ENCODE measurements at places on chromosomes 1 and 21.

DNA sequence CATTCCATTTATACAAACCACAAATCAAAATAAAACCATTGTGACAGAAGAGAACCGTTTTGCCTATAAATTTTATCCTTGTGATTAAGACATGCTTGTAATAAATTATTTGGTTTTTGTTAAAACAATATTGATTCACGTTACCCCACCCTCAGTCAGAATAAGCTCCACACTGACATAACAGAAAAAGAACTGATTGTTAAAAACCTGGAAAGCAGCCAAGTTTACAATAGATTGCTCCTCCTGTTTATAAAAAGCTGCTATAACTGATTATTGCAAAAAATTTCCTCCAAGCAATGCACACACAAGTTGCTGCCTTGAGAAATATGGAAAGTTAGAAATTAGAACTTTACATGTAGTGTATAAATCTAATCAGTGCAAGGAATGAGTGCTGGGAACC lies 263.5 kb downstream of the SETD4 start:
- DNase-seq = no peak

DNA sequence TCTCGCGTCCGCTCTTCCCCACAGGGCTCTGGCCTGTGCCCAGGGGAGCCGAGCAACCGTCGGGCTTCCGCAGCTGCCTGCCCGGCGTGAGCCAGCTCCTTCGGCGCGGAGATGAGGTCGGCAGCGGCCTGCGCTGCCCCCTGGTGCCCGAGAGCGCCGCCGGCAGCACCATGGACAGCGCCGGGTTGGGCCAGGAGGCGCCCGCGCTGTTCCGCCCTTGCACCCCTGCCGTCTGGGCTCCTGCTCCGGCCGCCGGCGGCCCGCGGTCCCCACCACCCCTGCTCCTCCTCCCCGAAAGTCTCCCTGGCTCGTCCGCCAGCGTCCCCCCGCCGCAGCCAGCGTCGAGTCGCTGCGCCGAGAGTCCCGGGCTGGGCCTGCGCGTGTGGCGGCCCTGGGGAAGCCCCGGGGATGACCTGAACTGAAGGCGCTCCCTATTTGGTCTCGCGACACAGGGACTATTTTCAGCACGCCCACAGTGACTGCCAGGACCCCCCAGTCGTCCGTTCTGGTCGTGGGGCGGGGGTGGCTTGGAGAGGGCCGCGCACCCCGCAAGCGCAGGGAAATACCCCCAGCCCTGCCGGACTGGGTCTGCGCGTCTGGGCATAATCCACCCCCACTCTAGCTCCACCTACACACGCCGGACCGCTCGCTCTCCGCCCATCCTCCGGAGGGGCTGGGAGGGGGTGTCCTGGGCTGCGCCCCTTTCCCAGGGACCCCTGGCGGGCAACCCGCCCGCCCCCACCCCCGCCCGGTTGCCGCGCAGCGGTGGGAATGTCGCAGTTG lies 1.3 kb downstream of the HES3 start:
- DNase-seq = no peak

DNA sequence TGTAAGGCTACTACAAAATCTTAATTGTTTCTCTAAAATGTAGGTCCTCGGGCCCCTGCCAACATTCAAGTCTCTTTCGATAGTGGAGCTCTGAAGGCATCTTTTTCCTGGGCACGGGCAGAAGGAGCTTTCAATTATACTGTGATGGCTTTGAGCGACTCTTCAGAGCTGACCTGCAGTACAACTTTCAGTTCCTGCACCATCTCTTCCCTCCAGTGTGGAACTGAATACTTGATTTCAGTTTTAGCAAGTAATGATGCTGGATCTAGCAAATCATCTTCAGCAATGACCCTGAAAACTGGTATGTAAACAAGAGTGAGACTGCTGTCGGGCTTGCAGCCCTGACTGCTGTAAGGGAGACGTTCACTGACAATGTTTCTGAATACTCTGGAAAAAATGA lies 9.6 kb downstream of the FNDC7 start:
- DNase-seq = no peak

DNA sequence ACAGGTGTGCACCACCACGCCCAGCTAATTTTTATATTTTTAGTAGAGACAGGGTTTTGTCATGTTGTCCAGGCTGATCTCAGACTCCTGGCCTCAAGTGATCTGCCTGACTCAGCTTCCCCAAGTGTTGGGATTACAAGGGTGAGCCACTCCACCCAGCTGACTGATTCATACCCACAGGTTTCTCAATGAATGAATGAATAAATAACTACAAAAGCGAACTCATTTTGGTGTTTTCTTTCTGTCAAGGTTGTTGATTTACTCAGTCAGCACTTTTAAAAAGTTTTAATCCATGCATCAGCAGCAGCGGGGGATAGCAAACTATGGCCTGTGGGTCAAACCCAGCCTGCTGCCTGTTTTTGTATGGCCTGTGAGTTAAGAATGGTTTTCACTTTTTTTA lies 217.5 kb downstream of the FAF1 start:
- no peak for DNase-seq

- DNase-seq = no peak
Observed at GRCh38 chr21:42286416-42286815, 28.8 kb downstream of the TFF3 start.

DNA sequence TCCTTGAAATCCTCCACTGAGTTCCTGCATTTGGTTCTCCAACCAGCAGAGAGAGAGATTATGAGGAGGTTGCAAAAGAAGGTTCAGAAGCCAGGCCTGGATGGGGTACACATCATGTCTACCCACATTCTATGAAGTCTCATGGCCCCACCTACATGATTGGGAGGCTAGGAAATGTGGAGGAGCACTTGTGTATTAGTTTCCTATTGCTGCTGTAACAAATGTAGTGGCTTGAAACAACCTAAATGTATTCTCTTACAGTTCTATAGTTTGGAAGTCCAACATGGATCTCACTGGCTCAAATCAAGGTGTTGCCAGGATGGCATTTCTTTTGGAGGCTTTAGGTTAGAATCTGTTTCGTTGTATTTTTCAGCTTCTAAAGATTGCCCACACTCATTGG lies 134.2 kb upstream of the ZNF648 start:
- DNase-seq = no peak

DNA sequence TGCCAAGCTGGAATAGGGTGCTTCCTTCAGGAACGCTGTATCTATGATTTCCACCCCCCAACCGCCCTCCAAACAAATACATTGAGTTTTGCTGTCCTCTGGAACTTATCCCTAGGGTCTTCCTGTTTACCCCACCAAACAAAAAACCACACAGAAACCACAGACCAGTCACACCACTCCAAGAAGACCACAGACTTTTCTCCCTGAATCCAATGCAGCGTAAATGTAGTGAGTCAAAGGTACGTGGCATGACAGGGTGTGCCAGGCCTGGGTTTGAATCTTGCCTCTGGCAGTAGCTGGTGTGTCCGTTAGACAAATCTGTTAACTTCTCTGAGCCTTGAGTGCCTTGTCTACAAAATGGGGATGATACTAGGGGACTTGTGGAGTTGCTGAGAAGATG lies 27.8 kb downstream of the ASAP3 start:
- DNase-seq = no peak

DNA sequence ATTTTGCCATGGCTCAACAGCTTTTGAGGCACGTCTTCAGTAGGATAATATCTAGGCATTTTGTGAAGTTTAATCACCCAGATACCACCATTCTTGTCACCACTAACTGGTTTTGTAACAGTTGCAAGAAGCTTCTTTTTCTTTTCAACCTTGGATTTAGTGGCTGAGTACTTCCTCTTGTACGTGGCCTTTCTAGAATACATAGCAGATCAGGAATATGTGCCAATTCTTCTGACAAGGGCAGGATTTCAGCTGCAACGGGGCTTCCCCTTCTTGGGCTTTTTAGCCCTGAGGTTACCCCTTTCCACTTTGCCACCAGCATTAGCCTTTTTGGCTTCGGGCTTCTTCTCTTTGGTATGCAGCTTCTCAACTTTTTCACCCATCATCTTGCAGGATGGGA lies 79.3 kb upstream of the WARS2 start:
- DNase-seq = no peak

GRCh38 chr1:62746086-62746808 lies 37.7 kb upstream of the ATG4C start:
- peak; percentile 9 for DNase-seq

DNA sequence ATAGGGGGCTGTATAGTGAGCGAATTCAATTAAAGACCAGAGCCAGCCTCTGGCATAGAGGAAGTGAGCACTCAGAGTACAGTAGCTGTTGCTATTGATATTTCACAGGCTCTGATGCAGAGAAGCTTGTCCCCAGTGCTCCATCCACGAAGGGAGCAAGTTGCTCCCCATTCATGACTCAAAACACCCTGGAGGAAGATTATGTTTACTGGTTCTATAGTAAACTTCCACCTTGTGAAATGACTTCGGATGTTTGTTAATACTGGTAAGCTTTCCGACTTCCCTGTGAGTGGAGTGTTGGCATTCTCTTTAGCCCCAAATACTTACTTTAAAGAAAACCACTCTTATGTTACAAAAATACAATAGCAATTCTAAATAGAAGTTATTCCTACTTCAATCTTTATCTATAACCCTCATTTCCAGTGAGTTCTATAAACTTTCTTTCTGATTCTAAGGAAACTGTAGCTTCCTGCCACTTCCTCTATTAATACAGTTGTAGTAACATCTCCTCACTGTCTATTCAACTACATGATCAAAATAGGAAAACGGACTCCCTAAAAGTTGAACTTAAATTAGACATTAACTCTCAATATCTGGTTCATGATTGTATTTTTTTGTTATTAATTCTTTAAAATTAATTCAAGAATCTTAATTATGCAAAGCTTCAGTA lies 46.4 kb downstream of the ZNF281 start:
- no peak for DNase-seq

- no peak for DNase-seq
Observed at GRCh38 chr1:58782178-58783089, 1.4 kb downstream of the JUN start.

- DNase-seq = no peak
Observed at GRCh38 chr1:150477320-150477719, 9.9 kb upstream of the TARS2 start.

DNA sequence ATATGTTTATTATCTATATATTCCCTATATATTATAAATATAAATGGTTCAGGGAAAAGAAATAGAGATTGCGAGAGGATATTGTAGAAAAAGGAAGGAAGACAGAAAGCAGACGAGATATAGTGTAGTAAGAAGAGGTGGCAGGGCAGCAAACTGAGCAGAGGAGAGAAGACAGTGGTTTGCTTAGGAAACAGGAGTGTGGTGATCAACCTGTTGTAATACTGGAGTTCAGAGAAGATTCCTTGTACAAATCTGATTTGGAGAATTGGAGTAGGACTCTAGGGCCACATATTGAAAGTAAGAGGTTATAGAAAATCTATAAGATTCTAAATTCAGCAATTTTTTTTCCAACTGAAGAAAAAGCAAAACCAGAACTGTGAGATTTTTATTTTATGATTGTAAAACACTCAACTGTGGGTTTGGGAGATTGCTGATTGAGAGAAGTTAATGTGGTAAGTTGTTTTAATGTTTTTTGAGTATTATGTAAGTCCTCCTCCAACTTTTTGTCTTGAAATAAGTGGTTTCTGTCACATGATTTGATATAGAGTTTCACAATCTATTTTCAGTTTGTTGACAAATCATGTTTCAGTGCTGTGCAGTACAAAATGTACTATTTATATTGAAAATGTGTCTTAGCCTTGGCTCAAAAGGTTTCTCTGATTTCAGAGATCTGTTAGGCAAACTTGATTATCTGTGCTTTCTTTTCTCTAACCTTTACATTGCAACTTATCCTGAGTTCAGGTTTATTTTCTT lies 9.6 kb upstream of the AMY2B start:
- no peak for DNase-seq

DNA sequence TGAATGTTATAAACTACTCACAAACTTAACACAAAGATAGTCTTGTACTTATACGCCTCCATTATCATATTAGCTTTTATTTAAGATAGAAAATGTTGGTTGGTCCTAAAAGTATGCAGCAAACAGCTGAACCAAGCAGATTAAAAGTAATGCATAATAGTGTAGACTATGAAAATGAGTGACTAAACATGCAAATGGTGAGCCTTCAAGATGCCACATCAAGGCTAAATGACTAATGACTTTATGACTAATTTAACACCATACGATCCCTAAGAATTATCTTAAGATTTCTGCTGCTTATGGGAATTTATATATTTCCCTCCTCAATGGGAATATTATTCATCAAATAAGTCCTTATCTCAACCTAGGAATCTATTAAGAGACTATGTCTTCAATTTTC lies 4.6 kb downstream of the GPATCH2 start:
- no peak for DNase-seq

GRCh38 chr1:84370266-84370665 lies 28.0 kb upstream of the DNASE2B start:
- no peak for DNase-seq

DNA sequence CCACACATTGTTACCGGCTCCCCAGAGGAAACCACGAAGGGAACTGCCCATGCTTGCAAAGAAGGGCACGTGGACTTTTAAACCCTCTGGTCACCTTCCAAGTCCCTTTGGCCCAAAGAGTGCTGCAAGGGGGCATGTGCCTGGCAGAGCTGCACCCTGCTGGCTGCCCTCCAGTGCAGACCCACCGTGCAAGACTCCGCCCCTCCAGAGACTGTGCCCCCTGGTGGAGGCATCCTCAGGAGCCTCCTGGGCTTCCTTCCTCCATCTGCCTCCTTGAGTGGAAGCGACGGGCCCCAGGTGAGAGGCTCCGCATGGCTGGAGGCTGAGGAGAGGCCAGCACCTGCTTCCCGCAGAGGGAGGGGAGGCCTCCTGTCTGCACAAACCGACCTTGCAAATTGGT lies 100.6 kb downstream of the CRYAA start:
- no peak for DNase-seq

DNA sequence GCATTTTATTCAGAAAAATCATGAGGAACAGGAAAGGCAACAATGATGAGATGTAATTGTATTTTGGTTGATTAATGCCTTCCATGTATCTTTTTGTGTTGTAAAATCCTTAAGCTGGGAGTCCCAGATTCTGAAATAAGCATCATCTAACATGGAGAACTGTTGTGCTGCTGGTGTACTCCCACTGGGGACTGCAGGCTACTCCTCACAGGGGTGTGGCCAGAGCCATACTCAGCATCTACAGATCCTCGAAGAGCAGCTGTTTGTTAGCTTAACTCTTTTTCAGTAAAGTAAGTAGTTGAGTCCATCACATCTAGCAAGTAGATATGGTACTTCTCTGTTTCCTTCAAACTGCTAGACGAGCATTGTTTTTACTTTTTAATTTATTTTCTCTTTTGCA lies 358.0 kb downstream of the BRINP3 start:
- no peak for DNase-seq

- DNase-seq = no peak
Observed at GRCh38 chr21:36461277-36461917, 18.5 kb downstream of the CLDN14 start.

GRCh38 chr1:113057006-113057405 lies 16.0 kb upstream of the LRIG2 start:
- no peak for DNase-seq
